ENCODE measurements at places on chromosomes 4 and X. TPM values are rescaled to one million over a fixed set of nuclear protein-coding genes. Genes with fewer than 3 reads are reported as not detected.
A peak's percentile ranks its signal among the peaks of the same experiment; 100 is the strongest.

The MAGEE1 gene
- 7.0 TPM for polyA plus RNA-seq

The MAGEE2 gene
- polyA plus RNA-seq = 0.97 TPM

The CXCL10 gene
- 5.9 TPM for polyA plus RNA-seq

The MAGEA2 gene
- not detected for polyA plus RNA-seq

The MAGEB2 gene
- not detected for polyA plus RNA-seq

DNA sequence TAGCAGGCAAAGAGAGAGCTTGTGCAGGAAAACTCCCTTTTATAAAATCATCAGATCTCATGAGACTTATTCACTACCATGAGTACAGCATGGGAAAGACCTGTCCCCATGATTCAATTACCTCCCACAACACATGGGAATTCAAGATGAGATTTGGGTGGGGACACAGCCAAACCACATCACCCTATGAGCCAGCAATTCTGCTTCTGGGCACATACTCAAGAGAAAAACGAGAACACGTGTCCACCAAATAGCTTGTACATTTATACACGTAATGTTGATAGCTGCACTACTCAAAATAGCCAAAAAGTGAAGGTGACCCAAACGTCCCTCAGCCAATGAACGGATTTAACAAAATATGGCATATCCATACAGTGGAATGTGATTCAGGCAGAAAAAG is 94.5 kb upstream of the DHRSX start:
- no peak for DNase-seq

- DNase-seq = no peak
Observed at GRCh38 chr4:25938787-25939186, 24.8 kb downstream of the SMIM20 start.

DNA sequence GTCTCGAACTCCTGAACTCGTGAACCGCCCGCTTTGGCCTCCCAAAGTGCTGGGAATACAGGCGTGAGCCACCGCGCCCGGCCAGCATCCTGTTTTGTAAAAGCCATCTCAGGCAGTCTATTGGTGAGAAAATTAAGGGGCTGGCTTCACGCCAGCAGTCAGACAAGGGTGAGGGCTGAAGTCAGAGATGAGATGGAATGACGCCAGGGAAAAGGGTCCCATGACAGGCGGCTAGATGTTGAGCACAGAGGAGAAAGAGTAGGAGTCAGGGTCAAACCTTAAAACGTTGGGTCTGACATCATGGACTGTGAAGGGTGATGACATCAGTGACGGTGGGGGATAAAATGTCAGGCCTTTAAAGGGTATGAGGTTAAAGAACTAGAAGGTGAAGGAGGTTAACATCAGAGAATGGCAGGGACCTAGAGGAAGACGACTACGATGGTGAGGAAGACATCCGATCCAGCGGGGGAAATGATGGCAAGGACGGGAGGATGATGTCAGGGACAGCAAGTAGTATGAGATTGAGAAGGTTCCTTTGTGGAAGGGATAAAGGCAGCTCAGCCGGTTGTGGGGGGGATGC is 504 bp upstream of the RBM3 start:
- peak; percentile 14 for DNase-seq

- no peak for DNase-seq
Observed at GRCh38 chr4:113978105-113978504, 1.3 kb downstream of the ARSJ start.

GRCh38 chr4:52368895-52369294 is 290.2 kb downstream of the USP46 start:
- no peak for DNase-seq

DNA sequence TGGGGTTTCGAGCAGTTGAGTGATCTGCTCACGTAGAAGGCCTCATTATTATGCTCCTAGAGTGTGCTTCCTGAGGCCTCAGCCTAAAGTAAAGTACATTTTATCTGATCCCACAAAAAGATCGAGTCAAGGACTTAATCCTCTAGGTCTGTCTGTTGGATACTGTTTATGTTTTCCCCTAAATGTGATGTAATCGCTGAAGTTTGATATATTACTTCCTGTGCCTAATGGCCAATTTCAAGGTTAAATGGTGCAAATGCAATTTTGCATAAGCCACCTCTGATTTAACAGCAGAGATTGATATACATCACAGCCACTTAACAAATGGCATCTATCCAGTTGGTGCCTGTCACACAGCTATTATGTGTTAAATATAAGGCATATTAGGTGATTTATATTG is 19.4 kb upstream of the SERTM2 start:
- no peak for DNase-seq

GRCh38 chrX:53241558-53241957 is 16.6 kb upstream of the KDM5C start:
- DNase-seq = no peak

GRCh38 chr4:26879805-26880204 is 19.2 kb downstream of the STIM2 start:
- DNase-seq = no peak

- DNase-seq = no peak
Observed at GRCh38 chr4:173194157-173194556, 25.5 kb downstream of the GALNT7 start.

- DNase-seq = no peak
Observed at GRCh38 chr4:5845035-5845905, 47.6 kb downstream of the CRMP1 start.

DNA sequence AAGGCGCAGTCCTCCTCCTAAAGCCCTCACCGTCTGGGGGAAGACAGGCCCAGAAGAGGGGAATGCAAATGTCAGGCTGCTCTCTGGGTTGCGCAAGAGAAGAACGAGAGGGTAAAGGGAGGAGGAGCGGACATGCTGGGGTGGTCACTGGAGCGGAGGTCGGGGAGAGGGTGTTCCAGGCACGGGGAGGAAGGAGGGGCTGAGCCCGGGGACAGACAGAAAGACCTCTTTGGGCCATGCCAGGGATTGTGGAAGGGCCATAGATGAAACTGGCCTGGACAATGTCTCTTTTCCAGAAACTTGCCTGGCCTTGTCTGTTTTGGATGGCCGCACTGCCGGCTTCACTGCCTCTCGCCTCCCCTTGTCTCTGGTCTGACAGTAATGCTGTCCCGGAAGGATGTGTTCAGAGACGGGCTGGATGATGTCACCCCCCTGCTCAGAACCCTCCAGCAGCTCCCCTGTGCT is 121.0 kb downstream of the SORCS2 start:
- no peak for DNase-seq

Measured in right renal pelvis (tissue), 4 donors.